ENCODE measurements at places on chromosomes 16 and 17. TPM values are rescaled to one million over a fixed set of nuclear protein-coding genes. Genes with fewer than 3 reads are reported as not detected.

- no peak for DNase-seq
Observed at GRCh38 chr16:23967775-23968174, 132.0 kb downstream of the PRKCB start.

DNA sequence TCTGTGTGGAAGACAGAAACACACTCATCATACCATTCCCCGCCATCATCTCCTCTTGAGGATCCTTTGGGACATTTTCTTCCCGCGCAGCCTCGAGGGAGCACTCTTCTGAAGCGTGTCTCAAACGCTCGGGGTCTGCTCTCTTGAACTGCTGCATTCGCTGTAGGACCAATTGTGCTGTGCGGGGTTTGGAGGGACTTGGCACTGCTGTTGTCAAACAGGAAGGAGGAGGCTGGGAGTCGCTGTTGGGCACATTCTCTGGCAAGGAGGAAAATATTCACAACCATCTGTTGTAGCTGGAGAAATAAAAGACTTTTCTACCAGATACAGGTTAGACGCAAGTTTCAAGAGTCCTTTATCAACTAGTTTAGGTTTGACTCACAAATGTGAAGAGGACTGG is 5.0 kb downstream of the SLX4 start:
- DNase-seq: no peak

GRCh38 chr17:73733517-73733916 is 89.3 kb upstream of the SDK2 start:
- DNase-seq: no peak

DNA sequence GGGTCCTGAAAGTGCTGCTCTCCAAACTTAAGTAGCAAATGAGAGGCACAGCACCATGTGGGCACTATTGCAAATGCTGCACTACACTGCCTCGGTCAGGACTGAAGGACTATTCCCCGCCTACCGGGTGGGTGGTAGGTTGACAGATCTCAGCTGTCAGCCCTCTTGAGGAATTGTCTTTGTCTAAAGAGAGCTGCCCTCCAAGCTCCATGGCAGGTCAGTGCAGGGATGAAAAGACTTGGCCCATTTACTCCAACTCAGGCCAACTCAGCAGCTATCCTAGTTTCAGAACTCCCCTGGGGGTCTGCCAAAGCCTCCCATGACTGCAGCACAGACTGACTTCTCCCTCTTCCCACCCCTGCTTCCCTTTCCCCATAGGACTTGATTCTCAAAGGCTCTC is 3.4 kb upstream of the PDZD9 start:
- DNase-seq: no peak

DNA sequence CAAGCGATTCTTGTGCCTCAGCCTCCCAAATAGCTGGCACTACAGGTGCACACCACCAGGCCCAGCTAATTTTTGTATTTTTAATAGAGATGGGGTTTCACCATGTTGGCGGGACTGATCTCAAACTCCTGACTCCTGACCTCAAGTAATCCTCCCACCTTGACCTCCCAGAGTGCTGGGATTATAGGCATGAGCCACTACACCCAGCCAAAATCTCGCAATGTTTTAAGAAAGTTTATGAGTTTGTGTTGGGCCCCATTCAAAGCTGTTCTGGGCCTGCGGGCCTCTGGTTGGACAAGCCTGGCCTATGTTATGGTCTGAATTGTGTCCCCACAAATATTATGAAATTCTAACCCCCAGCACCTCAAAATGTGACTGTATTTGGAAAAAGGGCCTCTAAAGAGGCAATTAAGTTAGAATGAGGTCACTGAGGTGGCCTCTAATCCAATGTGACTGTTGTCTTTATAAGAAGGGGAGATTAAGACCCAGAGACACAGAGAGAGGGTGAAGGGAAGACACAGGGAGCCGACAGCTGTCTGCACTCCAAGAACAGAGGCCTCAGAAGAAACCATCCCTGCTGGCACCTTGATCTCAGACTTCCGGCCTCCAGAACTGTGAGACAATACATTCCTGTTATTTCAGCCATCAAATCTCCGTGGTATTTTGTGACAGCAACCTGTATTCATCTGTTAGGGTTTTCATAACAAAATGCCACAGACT is 469.9 kb downstream of the HS3ST4 start:
- DNase-seq: no peak

DNA sequence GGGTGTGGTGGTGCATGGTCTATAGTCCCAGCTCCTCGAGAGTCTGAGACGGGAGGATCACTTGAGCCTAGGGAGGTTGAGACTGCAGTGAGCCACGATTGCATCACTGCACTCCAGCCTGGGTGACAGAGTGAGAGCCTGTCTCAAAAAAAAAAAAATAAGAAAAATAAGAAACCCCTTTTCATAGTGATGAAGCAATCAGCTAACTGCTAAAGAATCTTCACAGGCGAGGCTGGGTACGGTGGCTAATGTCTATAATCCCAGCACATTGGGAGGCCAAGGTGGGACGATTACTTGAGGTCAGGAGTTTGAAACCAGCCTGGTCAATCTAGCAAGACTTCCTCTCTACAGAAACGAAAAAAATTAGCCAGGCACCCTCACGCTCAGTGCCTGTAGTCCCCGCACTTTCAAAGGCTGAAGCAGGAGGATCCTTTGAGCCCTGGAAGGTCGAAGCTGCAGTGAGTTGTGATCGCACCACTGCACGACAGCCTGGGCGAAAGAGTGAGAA is 760 bp downstream of the SLFN12L start:
- no peak for DNase-seq

TLCD2 gene
- polyA plus RNA-seq: 6.7 TPM

DNA sequence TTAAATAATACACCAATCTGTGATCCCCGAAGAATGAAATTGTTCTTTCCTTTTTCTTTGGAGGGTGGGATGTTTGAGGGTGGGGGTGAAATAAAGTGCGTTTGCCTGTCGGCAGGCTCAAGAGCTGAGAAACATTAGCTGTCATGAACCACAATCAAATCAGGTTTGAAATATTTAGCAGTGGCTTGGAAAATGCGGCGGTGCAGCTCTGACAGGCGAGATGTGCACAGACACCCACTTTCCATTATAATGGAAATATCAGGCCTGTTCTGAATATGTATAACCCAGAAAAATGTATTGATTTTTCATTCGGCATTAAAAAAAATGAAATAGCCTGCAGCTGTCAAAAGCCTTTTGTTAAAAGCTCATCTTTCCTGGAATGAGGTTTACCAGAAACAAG is 212.8 kb downstream of the ZFHX3 start:
- DNase-seq: no peak

DNA sequence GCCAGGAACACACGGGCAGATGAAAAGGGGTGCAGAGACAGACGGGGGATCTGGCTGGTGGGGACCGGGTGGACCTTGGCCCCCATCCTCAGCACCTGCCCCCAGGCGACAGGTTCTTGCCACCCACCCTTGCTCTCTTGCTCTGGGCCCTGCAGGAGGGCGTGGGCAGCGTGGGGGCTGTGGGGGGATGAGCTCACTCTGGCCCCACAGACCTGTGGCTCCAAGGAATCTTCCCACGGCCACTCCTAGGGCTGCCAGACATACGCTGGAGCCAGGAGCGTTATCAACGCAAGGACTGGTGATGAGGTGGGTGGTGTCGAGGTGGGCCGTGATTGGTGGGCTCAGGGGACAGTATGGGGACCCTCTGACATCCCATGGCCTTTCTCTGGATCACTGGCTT is 6.3 kb downstream of the CTRB1 start:
- no peak for DNase-seq

GRCh38 chr16:82016964-82017363 is 5.7 kb upstream of the SDR42E1 start:
- DNase-seq: no peak

GRCh38 chr16:4945560-4946502 is 8.9 kb upstream of the PPL start:
- no peak for DNase-seq

CHRNE gene
- 1.2 TPM for polyA plus RNA-seq

GRCh38 chr17:64129765-64130558 is at the start of gene ERN1:
Gene ERN1, minus strand, starts transcription at chr17:64130144. Its CDS starts 115 bp downstream, at chr17:64130029.
- DNase-seq: peak; percentile 91

GRCh38 chr17:46108550-46109110 is 84.6 kb downstream of the KANSL1 start:
- DNase-seq: no peak

DNA sequence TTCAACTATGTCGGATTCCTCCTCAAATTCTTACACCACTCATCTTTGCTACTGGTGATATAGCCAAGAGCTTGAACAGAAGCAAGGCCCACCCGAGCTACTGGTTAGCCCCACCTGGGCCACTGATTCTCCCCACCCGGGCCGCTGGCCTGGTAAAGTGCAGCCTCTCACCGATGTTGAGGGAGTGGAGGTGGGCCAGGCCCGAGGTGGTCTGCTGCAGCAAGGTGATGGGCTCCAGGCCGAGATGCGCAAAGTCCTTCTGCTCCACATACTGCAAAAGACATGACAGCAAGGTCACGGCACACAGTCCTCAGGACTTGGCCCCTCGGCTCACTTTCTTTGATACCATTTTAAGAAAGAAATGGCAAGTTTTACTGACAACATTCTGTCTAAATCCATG is 32.7 kb upstream of the ICAM2 start:
- DNase-seq: no peak

DNA sequence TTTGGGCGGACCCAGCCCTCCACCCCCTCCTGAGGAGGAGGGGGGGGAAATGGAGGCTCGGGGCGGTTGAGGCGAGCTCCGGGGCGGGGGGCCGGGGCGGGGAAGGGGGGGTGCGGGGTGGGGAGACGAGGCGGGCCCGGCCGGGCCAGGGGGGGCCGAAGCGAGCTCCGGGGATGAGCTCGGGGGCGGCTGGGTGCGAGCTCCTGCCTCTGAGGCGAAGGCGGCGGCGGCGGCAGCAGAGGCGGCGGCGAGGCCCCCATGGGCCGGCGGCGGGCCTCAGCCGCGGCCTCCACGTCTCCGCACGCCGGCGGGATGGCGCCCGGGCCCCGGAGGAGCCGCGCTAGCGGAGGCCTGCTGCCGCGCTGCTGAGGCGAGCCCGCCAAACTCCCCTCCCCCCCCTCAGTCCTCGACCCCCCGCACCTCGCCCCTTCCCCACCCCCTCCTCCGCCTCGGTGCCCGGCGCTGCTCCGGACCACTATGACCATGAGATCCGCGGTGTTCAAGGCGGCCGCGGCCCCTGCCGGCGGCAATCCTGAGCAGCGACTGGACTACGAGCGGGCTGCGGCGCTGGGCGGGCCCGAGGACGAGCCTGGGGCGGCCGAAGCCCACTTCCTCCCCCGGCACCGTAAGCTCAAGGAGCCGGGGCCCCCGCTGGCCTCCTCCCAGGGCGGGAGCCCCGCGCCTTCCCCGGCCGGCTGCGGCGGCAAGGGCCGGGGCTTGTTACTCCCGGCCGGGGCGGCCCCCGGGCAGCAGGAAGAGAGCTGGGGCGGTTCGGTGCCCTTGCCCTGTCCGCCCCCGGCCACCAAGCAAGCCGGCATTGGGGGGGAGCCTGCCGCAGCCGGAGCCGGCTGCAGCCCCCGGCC is 596 bp downstream of the MSL1 start:
- DNase-seq: no peak

DNA sequence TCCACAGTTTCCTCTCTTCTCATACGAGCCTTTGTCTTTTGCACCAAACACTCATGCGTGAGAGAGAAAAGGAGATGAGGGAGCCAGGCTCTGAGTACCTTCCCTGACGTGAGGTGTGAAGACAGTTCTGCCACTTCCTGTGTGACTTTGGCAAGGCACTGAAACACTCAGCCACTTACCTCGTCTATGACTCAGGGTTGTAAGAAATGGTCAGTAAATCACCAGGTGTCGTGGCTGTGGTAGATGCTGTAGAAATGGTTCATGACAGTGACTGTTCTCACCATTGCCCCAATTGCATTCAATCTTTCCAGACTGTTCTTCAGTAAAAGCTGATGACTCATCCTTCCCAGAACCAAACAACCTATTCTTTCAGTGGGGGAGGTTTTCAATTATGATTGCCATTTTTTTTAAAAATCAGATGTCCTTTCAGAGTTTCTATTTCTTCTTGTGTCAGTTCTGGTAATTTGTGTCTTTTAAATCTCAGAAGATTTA is 49.2 kb upstream of the CBFA2T3 start:
- no peak for DNase-seq

- no peak for DNase-seq
Observed at GRCh38 chr16:13997933-13998332, 73.2 kb upstream of the MRTFB start.

DNA sequence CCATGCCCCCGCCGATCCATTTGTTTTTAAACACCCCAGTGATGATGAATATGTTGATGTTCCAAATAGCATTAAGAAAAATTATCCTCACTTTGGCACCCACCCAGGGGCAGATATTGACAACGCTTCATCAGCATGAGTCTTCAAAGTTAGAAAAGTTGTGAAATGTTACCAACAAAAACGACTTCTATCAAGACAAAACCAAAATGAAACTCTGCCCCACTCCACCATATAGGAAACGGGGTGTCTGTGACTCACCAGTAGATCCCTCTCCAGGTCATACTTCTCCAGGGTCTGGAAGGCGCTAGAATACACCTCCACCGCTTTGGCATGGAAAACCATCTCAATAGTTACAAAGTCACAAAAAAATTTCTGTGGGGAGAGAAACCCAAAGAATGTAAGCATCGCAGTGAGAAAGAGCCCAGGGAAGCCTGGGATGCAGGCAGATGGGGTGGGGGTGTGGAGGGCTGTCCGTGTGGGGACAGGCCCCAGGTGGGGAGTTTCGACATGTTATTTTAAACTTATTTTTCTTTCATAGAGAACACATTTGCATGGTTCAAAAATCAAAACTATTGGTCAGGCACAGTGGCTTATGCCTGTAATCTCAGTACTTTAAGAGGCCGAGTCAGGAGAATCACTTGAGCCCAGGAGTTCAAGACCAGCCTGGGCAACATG is 10.2 kb downstream of the CIBAR2 start:
- DNase-seq: no peak

All from left kidney (tissue), 8 donors.